NCI-H187 (cell line): ENCODE measurements at places on chromosomes 2 and 18.

DNA sequence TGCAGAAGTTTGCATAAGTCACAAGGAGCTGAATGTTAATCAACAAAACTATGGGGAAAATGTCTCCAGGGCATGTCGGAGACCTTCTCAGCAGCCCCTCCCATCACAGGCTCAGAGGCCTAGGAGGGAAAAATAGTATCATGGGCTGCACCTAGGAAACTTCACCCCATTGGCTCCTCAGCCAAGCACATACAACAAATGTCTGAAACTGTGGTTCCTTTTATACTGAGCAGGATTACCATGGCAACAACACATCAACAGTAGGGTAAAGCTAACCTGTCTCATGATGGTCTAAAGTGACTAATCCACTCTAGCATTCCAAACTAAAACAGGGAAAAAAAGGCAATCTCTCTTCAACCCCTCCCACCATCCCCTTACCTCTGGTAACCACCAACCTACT is 3.2 kb upstream of the NEMP2 start:
- DNase-seq, result no peak

DNA sequence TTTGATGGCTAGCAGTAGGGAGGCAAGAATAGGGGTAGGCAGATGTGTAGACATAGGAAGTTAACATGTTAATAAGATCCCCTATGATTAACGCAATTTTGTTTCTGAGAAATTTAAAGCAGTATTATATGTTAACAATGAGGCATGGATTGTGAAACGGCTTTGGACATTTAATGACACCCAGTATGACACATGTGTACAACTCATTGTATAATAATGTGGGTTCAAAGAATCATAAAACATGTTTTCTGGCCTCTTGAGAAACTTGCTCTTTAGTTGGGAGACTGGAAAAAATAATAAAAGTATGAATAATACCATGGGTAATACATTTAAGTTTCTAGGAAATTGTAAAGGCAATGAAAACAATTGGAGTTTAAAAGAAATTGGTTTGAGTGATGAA is 332.1 kb upstream of the CDH20 start:
- DNase-seq, result no peak

- DNase-seq, result peak; percentile 1
Measured at GRCh38 chr2:224369028-224369632, 32.8 kb downstream of the FAM124B start.

DNA sequence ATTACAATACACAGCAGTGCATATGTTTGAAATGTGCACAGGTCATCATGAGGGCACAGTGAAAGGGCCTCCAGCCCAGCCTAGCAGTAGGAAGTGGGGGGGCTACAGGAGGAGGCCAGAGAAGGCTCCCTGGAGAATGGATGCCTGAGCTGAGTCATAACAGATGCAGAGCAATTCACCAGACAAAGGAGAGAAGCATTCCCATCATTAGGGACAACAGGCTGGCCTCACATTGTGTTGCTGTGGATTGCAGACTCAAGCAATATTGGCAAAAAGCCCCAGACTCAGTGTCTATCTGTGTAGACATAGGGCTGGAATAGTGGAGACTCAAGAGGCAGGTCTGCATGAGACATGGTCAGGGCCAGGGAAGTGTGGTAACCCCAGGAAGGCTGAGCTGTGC is 329.9 kb downstream of the DLGAP1 start:
- no peak for DNase-seq

- no peak for DNase-seq
Measured at GRCh38 chr2:188426121-188426520, 134.4 kb downstream of the GULP1 start.

- DNase-seq, result no peak
Measured at GRCh38 chr2:176645494-176645893, 376.3 kb downstream of the MTX2 start.

DNA sequence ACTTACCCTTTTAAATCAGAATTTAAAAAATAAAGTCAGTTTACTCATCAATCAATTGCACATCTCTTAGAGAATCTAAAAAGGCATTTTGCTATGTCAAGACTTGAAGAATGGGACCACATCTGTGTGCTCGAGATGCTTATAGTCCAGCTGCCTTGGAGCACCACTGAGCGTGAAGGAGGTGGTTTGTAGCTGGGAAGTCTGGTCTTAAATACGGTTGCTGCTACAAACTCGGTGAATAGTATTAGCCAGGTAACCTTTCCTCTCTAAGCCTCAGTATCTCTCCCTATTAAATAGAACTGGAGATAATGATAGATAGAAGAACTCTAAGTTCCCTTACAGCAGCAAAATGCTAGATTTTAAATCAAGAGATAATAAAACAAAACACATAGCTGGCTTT is 289.7 kb downstream of the TRIB2 start:
- no peak for DNase-seq

- no peak for DNase-seq
Measured at GRCh38 chr2:173648816-173649215, 294.1 kb downstream of the CDCA7 start.

DNA sequence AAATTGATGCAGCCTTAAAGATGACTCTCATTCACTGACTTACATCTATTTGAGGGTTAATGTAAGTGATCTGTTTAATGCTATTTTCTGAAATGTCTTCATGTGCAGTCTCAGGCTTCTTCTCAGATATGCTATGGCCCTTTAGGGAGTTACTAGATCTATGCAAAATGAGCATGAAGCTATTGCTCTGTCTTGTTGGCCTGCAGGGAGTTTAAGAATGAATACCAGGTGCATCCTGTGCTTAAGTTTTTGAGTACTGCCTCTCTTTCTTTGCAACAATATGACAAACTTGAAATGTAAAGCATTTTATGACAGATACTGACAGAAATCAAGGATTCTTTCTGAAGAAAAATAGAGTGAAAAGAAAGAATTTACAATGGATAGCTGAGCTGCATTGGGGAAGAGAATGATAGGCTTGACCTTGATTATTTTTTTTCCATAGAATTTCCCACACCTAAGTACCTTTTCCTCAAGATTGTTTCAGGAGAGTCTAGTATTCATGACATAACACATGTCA is 1058.3 kb upstream of the TMEFF2 start:
- no peak for DNase-seq

- no peak for DNase-seq
Measured at GRCh38 chr2:233247744-233248143, 3.7 kb upstream of the ATG16L1 start.

DNA sequence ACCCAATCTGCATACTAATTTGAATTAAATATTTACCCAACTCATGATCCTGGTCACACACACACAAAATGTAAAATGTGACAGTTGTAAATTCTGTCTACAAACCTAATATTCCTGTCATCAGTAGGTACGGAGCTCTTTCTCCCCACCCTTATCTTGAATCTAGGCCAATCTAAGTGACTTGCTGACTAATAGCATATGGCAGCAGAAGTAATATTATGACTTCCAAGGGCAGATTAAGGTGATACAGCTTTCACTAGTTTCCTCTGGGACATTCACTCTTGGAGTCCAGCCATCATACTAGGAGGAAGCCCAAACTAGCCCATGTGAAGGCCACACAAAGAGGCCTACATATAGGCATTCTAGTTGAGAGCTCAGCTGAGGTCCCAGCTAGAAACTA is 89.4 kb downstream of the TMEM131 start:
- DNase-seq, result no peak

DNA sequence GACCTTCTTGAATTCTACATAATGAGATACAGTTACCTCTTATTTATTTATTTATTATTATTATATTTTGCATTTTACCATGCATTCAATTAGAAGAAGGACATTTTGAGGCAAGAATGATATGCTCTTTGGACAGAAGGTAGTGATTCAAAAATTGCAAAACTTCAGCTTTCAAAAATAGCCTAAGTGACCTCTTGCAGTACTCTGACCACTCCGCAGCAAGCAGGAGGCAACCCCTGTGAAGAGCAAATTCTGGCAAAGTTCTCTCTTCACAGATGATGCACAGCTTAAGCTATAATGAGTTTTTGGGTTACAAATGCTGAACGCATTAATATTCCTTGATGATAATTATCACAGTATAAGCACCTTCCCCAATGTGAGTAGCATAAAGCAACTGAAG is 170.0 kb downstream of the ZNF521 start:
- DNase-seq, result no peak

GRCh38 chr2:86337244-86337835 is at the start of gene REEP1:
REEP1 (minus strand) TSS chr2:86337626; CDS start chr2:86337510, 116 bp downstream.
- DNase-seq, result no peak

DNA sequence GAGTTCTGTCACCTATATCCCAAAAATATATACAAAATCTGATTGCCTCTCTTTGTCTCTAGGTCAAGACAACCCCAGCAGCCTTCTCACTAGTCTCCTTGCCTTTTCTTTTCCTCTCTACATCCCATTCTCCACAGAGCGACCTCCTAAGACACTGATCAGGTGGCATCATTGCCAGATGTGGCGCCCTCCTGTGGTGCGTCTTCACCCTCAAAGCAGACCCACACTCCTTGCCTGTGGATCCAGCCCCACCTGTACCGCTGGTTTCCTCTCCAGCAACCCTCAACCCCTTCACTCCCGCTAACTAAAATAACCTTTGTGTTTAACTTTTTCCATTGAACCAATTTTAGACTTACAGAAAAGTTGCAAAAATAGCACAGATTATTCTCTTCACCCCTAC is 273.3 kb downstream of the GLI2 start:
- no peak for DNase-seq

GRCh38 chr2:205744074-205744591 is 61.8 kb downstream of the NRP2 start:
- no peak for DNase-seq

- DNase-seq, result no peak
Measured at GRCh38 chr2:219169930-219170654, at the start of gene SLC23A3. SLC23A3 (minus strand) TSS chr2:219170029; CDS start chr2:219169984, 45 bp downstream.
